ENCODE measurements at places on chromosomes 2 and 18.

DNA sequence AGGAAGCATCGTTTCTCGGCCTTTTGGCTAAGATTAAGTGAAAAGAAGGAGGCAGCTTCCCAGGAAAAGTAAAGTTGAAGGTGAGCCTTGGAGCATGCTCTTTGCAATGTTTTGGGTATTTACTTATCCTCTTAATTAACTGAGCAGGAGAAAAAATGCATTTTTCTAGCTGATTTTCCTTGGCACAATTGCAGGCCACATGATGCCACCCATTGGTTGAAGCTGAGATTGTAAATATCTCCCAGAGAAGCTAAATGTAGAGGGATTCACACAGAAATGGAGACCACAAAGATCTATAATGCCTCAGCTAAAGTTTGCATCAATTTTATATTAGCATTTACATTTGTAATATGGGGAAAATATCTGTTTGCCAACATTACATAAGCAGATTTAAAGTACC lies 294.1 kb downstream of the KCNS3 start:
- no peak for DNase-seq

GRCh38 chr2:85889627-85890281 lies 964 bp upstream of the ST3GAL5 start:
- no peak for DNase-seq

GRCh38 chr2:45651415-45652089 lies at the start of gene PRKCE:
Gene PRKCE, plus strand, starts transcription at chr2:45651675.
- peak; percentile 41 for DNase-seq

DNA sequence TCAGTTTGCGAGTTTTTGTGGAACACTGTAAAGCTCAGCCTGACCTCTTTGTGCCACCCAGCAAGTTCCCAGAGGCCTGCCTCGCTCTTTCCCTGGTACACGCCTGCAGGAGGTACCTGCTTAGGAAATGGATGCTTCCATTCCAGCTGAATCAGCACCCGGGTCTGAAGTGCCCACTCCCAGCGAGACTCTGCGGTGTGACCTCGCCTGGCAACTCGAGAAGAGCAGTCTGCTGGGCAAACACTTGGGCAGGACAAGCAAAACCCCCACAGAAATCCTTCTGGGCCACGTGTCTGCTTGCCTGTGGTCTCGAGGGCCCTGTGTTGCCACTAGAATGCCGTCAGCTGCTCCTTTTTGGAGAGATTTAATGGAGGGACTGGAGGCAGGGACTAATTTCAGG lies 127.6 kb downstream of the MAPK4 start:
- no peak for DNase-seq

GRCh38 chr2:59206361-59206760 lies 965.2 kb upstream of the FANCL start:
- no peak for DNase-seq

- no peak for DNase-seq
Measured at GRCh38 chr18:35075132-35075531, 33.9 kb downstream of the MAPRE2 start.

Measured in stimulated activated CD4-positive, alpha-beta T cell treated with anti-CD3 and anti-CD28 coated beads, Interleukin-2, amount 100 ng/mL, for 48 hours (primary cell).